WTC11 (cell line): ENCODE measurements at places on chromosomes 12 and 14.
A peak's percentile ranks its signal among the peaks of the same experiment; 100 is the strongest.

GRCh38 chr12:8483079-8483478 lies 27.3 kb downstream of the CLEC6A start:
- DNase-seq: no peak

DNA sequence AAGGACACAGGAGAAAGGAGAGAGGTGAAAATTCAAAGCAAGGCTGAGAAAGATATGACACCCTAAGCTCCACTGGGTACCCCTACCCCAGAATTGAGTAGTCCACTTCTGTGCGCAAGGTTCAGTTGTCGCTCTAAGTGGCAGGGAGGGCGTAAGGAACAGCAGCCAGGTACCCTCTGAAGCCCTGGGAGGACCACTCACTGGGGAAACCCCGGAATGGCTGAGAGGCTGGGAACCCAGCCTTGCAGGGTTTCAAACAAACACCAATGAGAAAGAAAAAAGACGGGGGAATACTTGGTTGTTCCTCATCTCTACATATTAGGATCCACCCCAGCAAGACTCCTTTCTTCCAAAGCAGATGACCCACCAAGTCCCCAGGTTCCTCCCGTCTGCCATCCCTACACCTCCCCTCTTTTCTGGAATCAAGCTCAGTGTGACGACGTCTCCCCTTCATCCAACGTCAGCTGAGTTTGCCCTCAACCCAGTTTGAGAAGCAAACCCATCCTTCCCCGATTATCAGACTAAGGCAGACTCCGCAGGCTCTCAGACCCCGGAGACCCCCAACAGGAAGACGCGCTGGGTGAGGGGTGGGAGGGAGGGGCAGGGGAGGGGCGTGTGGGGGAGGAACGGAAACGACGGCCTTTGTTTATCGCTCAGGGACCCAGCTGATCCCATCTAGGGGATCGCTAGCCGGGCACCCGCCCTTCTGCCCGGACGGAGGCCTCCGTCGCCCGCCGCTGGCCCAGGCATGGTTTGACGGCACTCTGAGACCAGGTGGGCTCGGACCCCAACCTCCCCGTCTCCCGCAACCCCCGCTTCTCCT lies 795 bp downstream of the LMBR1L start:
- DNase-seq: peak; percentile 32

DNA sequence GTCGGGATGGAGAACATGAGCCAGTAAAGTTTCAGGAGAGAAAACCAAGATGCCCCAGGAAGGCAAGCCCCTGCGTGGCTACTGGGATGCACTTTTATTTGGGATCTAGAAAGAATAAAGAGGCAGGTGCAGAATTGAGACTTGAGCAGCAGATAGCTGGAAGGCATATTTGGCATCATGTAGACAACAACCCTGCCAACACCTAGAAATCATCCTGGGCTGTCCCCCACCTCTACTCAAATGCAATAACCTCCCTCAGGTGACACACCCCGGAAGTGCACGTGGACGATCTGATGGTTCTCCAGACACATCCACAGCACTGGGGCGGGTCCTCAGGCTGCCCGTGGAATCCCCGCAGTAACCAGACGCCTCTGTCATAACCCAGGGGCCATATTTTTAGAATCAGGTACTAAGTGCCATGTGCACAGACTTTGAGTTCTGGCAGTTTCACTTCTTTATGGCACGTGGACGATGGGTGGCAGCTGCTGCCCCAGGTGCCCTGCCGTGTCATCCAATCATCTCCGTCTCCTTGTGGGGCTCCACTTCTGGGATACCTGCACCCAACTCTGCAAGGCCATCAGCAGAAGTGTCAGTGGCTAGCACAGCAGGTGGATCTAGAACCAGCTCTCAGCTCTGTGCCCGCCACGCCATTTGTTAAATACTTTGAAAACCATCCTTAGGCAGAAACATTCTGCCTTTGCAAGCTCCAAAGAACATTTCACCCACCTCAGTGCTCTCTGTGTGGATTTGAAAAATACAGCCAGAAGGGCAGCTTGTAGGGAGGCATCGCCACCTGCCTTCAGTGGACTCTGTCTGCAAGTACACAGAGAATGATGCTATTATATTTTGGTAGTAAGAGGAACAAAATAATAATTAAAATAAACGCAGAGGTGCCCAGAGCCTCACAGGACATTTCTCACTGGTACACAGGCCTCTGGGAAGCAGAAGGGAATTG lies 771.7 kb upstream of the TMEM132C start:
- no peak for DNase-seq

DNA sequence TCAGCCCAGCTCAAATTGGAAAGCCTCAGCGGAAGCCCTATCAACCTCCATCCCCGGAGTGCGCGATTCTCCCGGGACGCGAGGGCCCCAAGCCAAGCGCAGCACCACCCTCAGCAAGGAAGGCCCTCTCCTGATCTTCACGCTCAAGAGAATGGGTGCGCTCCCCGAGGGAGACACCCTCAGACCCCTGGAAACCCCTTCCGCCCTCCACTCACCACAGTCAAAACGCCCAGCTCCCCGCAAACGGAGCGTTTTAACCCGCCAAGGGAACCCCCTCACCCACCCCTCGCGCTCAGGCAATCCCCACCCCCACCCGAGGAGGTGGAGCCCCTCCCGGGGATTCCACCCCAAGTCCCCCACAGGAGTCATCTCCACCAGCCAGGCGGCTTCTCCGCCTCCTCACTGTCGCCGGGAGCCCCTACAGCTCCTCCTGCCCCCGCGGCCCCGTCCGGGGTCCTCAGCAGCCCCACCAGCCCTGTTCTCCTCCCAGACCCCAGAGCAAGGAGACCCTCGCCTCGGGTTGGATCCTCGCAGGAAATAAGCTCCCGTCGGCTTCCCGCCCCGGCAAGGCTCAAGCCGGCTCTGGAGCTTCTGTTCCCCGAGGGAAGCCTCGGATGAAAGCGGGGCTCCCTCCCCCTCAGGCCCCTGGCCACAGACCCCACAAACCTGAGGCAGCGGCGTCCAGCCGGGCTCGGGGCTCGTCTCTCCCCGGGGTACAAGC lies 507 bp downstream of the BAZ2A start:
- no peak for DNase-seq

DNA sequence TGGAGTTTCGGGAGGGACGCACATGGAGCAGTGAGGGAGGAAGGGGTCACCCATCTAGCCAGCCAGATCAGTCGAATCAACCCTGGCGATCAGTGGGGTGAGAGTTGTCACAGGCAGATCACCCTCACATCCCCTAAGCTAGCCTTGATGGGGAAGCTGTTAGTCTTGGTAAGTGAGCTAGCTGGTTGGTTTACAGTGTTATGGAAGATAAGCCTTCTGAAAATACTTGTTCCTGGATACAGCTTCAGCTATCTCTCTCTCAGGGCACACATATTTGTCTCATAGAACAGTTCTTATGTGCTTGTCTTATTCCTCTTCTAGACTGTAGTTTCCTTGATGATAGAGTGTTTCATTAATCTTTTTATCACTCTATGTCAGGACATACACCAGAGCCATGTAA lies 26.2 kb upstream of the MANSC4 start:
- no peak for DNase-seq

- DNase-seq: no peak
These were observed 48.7 kb downstream of the CPM start for GRCh38 chr12:68884251-68884650.

DNA sequence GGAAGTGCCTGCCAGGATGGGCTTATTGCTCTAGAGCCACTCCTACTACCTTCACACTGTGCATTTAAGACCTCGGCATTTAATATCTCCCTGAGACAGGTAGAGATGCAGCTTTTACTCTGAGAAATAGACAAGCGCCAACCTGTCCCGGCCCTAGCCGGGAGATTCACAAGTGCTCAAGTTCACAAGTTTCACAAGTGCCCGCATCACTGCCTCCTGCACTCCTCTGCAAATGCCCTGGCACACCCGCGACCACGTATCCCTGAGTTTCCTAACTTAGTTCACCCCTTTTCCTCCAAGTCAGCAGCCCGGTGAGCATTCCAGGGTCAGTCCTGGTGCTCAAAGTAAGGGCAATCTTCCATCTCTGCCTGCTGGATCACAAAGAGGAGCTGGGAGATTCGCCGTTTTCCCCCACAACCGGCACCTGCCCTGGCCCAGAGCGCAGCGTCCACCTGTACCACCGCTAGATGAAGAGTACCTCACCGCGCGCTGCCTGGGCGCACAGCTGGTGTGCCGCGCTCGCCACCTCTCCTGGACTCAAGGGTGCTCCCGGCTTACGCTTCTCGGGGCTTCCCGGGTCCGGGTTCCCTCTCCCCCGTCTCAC lies 5.0 kb upstream of the SLC38A4 start:
- DNase-seq: peak; percentile 46

- DNase-seq: no peak
These were observed 69.9 kb downstream of the PLXNC1 start for GRCh38 chr12:94218233-94218632.

DNA sequence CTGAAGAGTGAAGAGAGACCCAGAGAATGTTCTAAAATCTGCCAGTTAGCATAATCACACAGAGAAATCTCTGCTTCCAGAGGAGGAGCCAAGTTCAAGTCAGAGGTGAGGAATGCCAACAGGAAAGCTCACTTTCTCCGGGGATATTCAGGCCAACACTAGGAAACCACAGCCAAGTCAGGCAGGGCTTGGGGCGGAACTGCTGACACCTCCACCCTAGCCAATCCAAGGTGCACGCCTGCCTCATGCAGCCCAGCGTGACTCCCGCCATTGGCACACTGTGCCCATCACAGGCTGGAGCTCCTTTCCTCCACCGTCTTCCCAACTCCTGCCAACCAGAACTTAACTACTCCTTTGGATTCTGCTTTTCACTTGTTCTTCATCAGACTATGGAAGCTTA lies 374.3 kb upstream of the CCDC196 start:
- no peak for DNase-seq

DNA sequence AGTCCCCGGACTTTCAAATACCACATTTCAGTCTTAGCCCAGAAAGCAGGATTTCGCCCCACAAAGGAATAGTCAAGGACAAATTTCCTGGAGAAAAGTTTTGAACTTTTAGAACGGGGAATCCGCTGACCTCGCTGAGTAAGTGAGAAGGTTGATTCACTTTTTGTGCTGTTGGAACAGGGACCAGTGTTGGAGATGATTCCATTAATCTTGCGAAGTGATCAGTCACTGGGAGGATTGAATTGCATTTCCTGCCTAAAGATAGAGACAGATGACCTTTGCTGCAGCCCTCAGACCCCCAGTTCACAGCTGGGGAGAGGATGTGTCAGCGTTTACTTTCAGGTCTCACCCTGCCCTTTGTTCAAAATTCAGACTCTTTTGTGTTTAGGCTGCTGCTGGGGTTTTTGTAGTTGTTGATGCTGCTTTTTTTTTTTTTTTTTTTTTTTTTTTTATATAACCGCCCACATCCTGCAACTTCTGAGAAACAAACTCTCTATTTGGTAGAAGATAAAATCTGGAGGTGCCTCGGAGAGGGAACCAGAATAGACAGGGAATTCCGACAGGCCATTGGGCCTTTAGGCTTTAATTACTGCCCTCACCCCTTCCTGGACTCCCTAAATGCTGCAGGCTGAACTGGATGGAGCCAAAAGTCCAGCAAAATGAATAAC lies 9.8 kb upstream of the KDM2B start:
- DNase-seq: no peak

- DNase-seq: no peak
These were observed 16.3 kb upstream of the GALNT9 start for GRCh38 chr12:132345561-132346200.

GRCh38 chr12:67593461-67594330 lies 54.8 kb upstream of the DYRK2 start:
- DNase-seq: no peak

DNA sequence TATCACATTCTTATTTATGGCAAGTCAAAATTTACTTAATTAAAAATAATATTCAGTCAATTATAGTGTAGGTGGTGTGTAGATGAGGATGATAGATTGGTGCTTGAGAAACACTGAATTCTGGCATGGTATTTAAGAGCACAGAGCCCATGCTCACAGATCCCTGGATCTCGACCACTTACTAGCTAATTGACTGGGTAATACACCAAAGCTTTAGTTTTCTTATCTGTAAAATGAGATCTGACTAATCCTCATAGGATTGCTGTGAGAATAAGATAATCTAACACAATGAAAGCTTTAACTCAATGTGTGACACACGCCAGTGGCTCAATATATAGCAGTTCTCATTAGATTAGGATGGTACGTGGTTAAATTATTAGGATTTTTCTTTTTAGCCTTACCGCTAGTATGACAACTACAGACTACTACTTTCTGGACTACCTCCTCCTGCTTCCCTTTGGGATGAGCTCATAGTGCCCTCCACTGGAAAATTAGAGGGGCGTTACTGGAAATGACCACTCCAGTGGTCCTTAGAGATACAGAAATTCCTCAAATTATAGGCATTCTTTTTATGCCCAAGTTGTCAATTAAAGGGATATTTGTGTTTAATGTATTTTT lies 482.8 kb upstream of the TBX3 start:
- DNase-seq: no peak

GRCh38 chr14:43778570-43778936 lies 728.5 kb downstream of the FSCB start:
- DNase-seq: no peak

GRCh38 chr12:89384050-89384758 lies 31.9 kb upstream of the DUSP6 start:
- peak; percentile 54 for DNase-seq
